Thyroid gland (tissue), 4 donors: ENCODE measurements at places on chromosomes 16 and 17. TPM values are rescaled to one million over a fixed set of nuclear protein-coding genes. Genes with fewer than 3 reads are reported as not detected.

Gene SLFN12L
- total RNA-seq: 1.9 TPM

Gene LRRC36
- total RNA-seq: not detected

Gene TNFRSF13B
- total RNA-seq: not detected

Gene TEX14
- 2.3 TPM for total RNA-seq

Gene KAT2A
- total RNA-seq: 17.2 TPM

Gene CX3CL1
- 10.2 TPM for total RNA-seq

Gene CSH1
- total RNA-seq: not detected

Gene SNX20
- total RNA-seq: 1.7 TPM

GRCh38 chr16:66859397-66860068 is 15.3 kb downstream of the CA7 start:
- DNase-seq: no peak
- H3K4me3 ChIP-seq: no peak overlapping the region
- H3K27me3 ChIP-seq: no peaks in the 10 kb centered on the region
- H3K27ac ChIP-seq: peak overlapping the region; percentile 30
- peaks cover 16% of the 10 kb centered on the region for H3K4me1 ChIP-seq

DNA sequence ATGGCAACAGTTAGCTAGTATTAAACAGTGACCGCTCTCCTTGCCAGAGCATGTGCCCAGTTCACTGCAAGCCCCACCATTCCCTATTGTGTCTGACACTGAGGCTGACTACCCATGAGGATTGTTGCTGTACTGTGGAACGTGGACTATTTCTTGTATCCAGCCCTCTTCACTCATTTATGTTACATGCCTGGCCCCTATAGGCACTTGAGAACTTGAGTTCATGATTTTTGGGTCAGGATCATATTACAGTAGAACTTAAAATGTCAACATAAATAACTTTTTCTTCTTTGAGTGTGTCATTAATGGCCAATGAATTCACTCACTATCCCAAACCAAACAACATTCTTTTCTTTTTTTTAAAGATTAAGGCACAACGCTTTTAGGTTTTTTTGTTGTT is 55.7 kb downstream of the LYRM1 start:
- no peak overlapping the region for H3K27ac ChIP-seq
- DNase-seq: no peak
- H3K27me3 ChIP-seq: no peaks in the 10 kb centered on the region
- no peaks in the 10 kb centered on the region for H3K4me1 ChIP-seq
- H3K36me3 ChIP-seq: no peaks in the 10 kb centered on the region

DNA sequence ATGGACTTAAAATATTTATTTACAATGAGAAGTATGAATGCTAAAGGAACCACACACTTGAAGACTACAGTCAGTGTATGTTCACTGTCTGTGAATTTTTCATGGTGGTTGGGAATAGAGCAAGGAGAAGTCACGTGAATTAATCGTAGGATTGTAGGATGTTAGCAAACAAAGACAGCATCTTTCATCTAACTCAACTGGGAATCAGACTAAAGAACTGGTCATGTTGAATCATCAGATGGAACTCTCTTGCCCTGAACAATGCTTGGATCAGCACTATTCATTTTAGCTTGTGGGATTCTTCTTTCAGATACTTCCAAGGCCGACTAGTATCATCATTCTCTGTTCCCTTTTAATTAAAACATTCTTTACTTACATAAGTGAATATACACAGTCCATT is 18.1 kb downstream of the KCNJ2 start:
- no peaks in the 10 kb centered on the region for H3K27me3 ChIP-seq
- no peaks in the 10 kb centered on the region for H3K4me1 ChIP-seq

DNA sequence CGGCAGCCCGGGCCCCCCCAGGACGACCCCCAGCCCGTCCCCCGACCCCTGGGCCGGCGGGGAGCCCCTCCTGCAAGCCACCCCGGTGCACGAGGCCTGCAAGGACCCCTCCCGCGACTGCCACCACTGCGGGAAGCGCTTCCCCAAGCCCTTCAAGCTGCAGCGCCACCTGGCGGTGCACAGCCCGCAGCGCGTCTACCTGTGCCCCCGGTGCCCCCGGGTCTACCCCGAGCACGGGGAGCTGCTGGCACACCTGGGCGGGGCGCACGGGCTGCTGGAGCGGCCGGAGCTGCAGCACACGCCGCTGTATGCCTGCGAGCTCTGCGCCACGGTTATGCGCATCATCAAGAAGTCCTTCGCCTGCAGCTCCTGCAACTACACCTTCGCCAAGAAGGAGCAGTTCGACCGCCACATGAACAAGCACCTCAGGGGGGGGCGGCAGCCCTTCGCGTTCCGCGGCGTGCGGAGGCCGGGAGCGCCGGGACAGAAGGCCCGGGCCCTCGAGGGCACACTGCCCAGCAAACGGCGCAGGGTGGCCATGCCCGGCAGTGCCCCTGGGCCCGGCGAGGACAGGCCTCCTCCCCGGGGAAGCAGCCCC is 15.6 kb upstream of the ZFPM1 start:
- no peaks in the 10 kb centered on the region for H3K36me3 ChIP-seq
- peaks cover 5% of the 10 kb centered on the region for H3K4me1 ChIP-seq
- H3K4me3 ChIP-seq: no peak overlapping the region
- no peak overlapping the region for H3K27ac ChIP-seq

DNA sequence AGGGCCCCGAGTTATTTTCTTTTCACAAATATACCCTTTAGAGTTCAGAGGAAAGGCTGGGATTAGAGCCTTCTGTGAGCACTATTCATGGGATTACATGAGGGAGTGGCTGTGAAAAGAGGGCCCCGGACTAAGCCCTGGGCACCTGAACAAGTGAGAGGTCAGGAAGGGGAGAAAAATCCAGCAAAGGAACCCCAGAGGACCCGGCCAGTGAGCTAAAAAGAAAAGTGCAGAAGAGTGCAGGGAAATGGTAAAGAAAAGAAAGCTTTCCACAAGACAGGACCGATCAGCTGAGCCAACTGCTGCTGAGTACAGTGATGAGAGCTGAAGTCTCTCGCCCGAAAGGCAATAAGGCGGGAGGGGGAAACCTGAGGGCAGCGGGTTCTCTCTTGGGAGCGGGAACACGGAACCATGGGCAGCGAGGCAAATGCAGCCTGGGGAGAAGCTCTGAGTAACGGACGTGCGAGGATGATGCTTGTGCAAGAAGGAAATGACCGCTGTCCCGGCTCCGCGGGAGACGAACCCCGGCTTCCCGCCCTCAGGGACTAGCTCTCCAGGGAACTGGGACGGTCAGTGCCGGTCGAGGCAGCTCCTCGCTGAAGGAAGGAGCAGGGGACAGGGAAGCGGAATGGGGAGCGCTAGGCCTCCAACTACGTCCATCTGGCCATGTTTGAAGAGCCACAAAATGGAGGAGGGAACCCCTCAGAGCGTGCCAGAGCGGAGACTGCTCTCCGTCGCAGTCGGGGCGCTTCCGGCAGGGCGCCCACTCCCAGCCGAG is 665 bp upstream of the ALDH3A2 start:
- H3K27ac ChIP-seq: peak overlapping the region; percentile 97
- no peaks in the 10 kb centered on the region for H3K36me3 ChIP-seq
- DNase-seq: peak; percentile 68
- peak overlapping the region; percentile 71 for H3K4me3 ChIP-seq

- no peak overlapping the region for H3K4me3 ChIP-seq
- DNase-seq: no peak
- peaks cover 6% of the 10 kb centered on the region for H3K27me3 ChIP-seq
Observed at GRCh38 chr16:1914084-1914608, 4.1 kb downstream of the HS3ST6 start.

- peak overlapping the region; percentile 91 for H3K27ac ChIP-seq
- peak; percentile 100 for DNase-seq
- no peak overlapping the region for H3K4me3 ChIP-seq
- peaks cover 41% of the 10 kb centered on the region for H3K4me1 ChIP-seq
- H3K36me3 ChIP-seq: peaks cover 3% of the 10 kb centered on the region
Observed at GRCh38 chr17:43530288-43531081, 15.7 kb downstream of the ETV4 start.

- H3K36me3 ChIP-seq: no peaks in the 10 kb centered on the region
- no peaks in the 10 kb centered on the region for H3K27me3 ChIP-seq
Observed at GRCh38 chr16:85521552-85522307, 91.4 kb upstream of the GSE1 start.

GRCh38 chr16:3968551-3968950 is 88.0 kb upstream of the CREBBP start:
- peak overlapping the region; percentile 53 for H3K27ac ChIP-seq
- H3K36me3 ChIP-seq: peaks cover 21% of the 10 kb centered on the region
- DNase-seq: no peak
- H3K4me3 ChIP-seq: no peak overlapping the region
- no peaks in the 10 kb centered on the region for H3K4me1 ChIP-seq
- H3K27me3 ChIP-seq: no peaks in the 10 kb centered on the region

- DNase-seq: peak; percentile 65
- H3K4me1 ChIP-seq: no peaks in the 10 kb centered on the region
- no peak overlapping the region for H3K4me3 ChIP-seq
- H3K36me3 ChIP-seq: no peaks in the 10 kb centered on the region
Observed at GRCh38 chr17:34146440-34147043, 108.5 kb upstream of the CCL2 start.

GRCh38 chr16:90015586-90016338 is 3.5 kb downstream of the DBNDD1 start:
- H3K4me3 ChIP-seq: no peak overlapping the region
- H3K27ac ChIP-seq: no peak overlapping the region
- DNase-seq: no peak
- no peaks in the 10 kb centered on the region for H3K36me3 ChIP-seq
- peaks cover 6% of the 10 kb centered on the region for H3K4me1 ChIP-seq

GRCh38 chr17:76124582-76125390 is 16.3 kb downstream of the FOXJ1 start:
- H3K4me1 ChIP-seq: no peaks in the 10 kb centered on the region
- H3K36me3 ChIP-seq: no peaks in the 10 kb centered on the region
- no peaks in the 10 kb centered on the region for H3K27me3 ChIP-seq
- H3K4me3 ChIP-seq: no peak overlapping the region
- no peak overlapping the region for H3K27ac ChIP-seq

GRCh38 chr17:21288571-21289017 is 4.1 kb downstream of the MAP2K3 start:
- no peaks in the 10 kb centered on the region for H3K36me3 ChIP-seq
- no peak overlapping the region for H3K4me3 ChIP-seq
- H3K4me1 ChIP-seq: peaks cover 49% of the 10 kb centered on the region
- peak overlapping the region; percentile 94 for H3K27ac ChIP-seq
- no peak for DNase-seq

- no peak overlapping the region for H3K4me3 ChIP-seq
- H3K27ac ChIP-seq: no peak overlapping the region
- DNase-seq: no peak
Observed at GRCh38 chr16:80462917-80463316, 77.9 kb upstream of the DYNLRB2 start.

DNA sequence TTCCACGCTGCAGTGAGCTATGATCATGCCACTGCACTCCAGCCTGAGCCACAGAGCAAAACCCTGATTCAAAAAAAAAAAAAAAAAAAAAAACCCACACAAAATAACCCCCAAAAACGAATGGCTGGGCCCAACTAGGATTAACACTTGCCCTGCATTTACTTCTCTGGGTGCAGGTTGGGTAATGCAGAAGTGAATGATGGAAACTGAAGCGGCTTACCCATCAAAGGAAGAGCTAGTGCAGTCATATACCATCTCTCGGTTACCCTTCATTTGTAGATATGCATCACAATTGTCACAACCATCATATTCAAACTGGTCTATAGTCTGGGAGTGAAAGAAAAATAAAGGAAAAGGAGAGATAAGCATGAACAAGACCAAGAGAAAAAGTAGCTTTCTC is 819 bp downstream of the SUPT4H1 start:
- H3K4me1 ChIP-seq: peaks cover 11% of the 10 kb centered on the region
- DNase-seq: no peak
- H3K27me3 ChIP-seq: no peaks in the 10 kb centered on the region
- H3K36me3 ChIP-seq: peaks cover 41% of the 10 kb centered on the region

DNA sequence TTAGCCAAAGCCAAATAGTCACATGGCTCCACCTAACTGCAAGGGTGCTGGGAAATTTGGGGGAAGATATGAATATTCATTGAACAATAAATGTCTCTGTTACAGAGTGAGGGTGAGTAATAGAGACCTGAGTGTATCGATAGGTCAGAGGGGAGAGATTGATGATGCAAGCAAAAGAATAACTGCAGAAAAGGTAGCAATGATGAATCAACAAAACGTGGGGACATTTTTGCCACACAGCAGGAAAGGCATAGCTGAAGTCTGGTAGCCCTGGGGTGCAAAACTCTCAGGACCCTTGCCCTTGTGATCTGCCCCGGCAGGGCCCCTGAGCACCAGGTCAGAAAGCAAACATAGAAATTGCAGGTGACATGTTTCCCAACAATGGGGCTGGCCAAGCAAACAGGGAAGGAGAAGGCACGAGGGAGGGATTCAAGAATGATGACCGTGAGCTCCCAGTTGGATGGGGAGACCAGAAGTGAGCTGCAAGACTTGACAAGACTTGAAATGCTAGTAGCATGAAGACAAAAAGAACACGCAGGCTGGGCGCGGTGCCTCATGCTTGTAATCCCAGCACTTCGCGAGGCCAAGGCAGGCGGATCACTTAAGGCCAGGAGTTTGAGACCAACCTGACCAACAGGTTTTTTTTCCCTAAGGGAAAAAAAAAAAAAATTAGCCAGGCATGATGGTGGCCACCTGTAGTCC is 12.7 kb upstream of the HERPUD1 start:
- peaks cover 21% of the 10 kb centered on the region for H3K4me1 ChIP-seq
- H3K36me3 ChIP-seq: no peaks in the 10 kb centered on the region
- H3K27me3 ChIP-seq: no peaks in the 10 kb centered on the region
- H3K27ac ChIP-seq: no peak overlapping the region
- no peak for DNase-seq
